ENCODE measurements at places on chromosomes 7 and 10.

DNA sequence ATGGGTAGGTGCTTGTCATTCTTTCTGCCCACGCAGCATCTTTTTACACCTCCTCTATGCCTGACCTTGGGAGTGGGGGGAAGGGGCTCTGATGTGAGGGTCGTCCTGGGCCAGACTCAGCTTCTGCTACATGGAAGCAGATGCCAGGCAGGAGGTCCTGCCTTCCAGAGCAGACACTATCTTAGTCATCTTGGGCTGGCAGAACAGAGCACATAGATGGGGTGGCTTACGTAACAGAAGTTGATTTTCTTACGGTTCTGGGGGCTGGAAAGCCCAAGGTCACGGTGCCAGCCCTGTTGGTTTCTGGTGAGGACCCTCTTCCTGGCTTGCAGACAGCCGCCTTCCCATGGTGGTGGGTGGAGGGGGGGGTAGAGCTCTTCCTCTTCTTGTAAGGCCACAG is 159.0 kb downstream of the PRKAG2 start:
- DNase-seq = no peak

- DNase-seq = no peak
Measured at GRCh38 chr10:108861181-108861754, 1062.0 kb downstream of the XPNPEP1 start.

- DNase-seq = no peak
Measured at GRCh38 chr7:6136475-6136874, 105.3 kb downstream of the ANKRD61 start.

DNA sequence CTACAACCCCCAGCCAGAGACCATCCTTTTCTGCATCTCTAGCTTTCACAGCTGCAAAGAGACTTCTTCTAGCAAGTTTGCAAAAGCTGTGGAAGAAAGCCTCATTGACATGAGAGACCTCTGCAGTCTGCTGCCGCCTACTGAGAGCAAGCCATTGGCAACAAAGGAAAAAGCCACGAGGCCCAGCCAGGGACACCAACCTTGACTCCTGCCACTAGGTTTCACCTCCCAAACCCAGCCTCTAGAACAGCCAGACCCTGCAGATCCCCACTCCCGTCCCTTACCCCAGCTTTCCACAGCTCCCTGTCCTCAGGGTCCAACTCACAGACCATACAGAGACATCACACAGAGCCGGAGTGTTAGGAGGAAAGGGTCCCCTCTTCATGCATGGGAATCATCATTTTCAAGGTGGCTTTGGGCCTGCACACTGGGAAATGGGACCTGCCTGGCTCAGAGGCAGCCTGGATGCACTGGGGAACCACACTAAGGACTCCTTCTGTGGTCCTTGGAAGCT is 14.6 kb upstream of the C10orf53 start:
- no peak for DNase-seq

- DNase-seq = peak; percentile 84
Measured at GRCh38 chr7:155257482-155258225, 40.0 kb upstream of the INSIG1 start.

- DNase-seq = no peak
Measured at GRCh38 chr10:130455111-130455695, 319.0 kb downstream of the GLRX3 start.

- peak; percentile 100 for DNase-seq
Measured at GRCh38 chr7:45973725-45974532, 52.9 kb upstream of the IGFBP3 start.

DNA sequence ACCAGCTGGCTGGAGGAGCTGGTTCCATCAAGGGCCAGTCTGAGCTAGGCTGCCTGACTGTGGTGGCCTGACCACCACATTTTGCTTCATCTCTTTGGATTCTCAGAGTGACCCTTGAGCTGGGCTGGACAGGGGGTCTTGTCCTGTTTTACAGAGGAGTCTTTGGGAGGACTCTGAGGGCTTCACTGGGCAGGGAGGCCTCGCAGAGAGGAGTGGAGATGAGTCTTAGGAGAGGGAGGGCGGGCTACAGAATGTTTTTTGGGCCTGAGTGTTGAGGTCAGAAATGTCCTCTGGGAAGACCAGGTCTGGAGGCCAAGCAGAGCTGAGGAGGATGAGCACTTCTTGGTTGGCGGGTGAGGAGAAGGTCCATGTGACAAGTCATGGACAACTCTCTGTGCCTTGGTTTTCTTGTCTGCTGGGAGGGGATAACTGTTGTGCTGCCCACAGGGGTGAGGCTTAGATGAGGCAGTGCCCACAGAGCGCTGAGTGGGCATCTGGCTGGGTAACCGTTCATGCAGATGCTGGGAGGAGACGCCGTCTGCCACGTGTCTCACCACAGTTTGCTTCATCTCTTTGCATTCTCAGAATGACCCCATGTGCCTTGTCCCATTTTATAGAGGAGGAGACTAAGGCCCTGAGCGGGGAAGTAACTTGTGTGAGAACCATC is 9.4 kb downstream of the TSPAN15 start:
- DNase-seq = no peak

DNA sequence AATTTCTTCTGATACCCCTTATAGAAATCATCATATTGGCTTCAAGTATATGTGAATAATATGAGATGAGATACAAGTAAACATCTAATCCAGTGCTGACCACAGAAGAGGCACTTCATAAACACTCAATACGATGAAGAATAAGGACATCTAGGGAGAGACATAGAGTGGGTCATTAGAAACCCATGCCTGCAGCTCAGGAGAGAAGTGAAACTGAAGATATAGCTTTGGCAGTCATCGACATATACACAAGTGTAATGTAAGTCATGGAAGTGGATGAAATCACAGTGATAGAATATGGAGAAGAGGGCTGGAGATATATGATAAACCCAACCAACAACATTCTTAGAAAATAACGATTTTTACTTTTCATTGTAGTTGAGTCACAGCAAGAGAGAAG is 665.0 kb downstream of the PARD3 start:
- DNase-seq = no peak

GRCh38 chr7:157384301-157384700 is 47.5 kb downstream of the DNAJB6 start:
- DNase-seq = no peak

DNA sequence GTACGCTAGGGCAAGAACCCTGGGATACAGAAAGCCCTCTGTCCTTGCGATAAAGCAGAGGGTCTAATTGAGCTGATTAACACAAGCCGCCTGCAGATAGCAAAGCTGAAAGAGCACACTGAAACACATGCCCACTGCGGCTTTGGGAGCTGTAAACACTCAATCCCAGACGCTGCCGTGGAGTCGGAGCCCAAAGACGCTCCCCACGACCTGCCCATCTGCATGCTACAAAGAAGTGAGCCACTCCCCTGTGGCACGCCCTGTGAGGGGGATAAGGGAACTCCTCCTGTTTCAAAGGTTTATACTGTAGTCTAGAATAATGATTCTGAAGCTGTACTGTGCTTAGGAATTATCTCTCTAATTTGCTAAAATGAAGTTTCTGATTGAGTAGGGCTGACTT is 985.6 kb upstream of the GHITM start:
- peak; percentile 11 for DNase-seq

- peak; percentile 22 for DNase-seq
Measured at GRCh38 chr10:44300666-44301649, 83.9 kb downstream of the CXCL12 start.

GRCh38 chr10:119520283-119520682 is 22.2 kb downstream of the RGS10 start:
- no peak for DNase-seq

DNA sequence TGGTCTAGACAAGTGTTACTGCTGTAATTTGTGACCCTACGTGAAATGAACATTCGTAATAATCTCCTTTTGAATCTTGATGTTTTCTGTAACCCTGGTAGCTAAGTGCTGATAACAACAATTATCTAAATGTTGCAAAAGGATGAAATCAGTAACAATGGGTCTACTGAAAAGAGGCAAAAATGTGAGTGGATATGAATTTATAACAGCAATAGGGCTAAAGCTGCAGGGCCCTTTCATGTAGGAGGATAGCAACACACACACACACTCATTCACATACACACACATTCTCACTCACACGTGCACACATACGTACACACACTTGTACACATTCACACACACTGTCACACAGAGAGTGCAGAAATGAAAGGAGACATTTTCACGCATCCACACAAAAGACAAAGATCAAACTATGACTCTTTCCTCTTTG is 200.8 kb upstream of the NEBL start:
- no peak for DNase-seq

DNA sequence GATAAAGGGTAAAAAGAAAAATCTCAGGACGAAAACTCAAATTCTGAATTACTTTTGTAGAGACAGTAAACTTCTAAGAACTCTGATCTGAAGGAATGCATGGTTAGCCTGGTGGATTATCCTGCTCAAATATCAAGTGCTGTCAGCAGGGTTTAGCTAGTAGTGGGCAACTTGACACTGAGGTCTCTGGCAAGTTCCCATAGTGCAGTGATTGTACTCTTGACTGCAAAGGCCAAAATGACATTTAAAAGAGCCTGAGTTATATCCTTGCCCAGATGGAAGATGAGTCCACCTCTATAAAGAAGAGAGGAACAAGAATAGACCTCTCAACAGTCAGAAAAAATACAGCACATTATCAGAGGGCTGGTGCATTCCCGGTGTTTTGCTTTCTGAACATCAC is 304.5 kb upstream of the IMMP2L start:
- no peak for DNase-seq

GRCh38 chr7:33798686-33799325 is 106.5 kb upstream of the BMPER start:
- no peak for DNase-seq

GRCh38 chr10:79588800-79589199 is 21.9 kb upstream of the SFTPA1 start:
- no peak for DNase-seq

DNA sequence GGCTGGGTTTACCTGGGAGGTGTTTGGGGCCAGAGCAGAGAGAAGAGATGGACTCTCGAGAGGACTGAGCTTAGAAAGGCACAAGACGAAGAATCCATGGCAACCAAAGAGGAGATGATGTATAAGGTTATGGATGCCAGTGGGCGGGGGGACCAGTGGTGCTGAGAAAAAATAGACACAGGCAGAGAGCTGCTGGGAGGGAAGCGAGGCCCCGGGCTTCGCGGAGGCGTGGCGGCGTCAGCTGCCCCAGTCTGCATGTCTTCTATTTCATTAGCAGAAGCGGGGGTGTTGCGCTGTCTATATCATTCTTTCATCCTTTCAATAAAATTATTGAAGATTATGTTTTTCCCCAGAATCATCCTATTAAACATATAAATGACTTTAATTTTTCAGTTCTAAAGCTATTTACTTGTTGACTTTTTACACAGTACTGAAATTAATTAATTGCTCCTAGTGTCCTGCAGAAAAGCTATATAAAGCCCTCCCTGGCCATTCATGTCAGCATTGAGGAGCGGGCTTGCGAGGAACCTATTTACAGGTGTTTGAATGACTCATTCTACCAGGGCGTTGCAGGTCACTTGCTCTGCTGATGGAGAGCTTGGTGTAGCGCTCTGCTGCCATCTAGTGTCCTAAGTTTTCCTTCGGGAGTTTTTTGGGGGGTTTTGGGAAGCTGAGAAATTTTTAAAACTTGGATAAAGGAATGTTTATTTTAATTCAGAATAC is 42.9 kb upstream of the BHLHA15 start:
- DNase-seq = peak; percentile 96

GRCh38 chr10:70175516-70175915 is 5.2 kb upstream of the SAR1A start:
- no peak for DNase-seq

DNA sequence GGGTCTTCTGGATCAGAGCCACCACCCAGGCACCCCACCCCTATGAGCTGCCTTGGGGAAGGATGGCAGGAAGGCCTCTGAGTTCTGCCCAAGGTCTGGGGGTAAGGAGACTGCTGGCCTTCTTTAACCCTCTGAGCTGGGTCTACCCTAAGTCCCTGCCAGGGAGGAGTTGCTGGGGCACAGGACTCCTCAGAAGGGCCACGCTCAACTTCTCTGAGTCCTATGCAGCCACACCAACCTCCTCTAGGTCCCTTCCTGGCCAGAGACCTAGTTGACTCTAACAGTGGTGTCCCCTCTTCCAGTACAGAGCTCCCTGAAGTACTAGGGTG is 2.6 kb upstream of the NEURL1 start:
- no peak for DNase-seq

DNA sequence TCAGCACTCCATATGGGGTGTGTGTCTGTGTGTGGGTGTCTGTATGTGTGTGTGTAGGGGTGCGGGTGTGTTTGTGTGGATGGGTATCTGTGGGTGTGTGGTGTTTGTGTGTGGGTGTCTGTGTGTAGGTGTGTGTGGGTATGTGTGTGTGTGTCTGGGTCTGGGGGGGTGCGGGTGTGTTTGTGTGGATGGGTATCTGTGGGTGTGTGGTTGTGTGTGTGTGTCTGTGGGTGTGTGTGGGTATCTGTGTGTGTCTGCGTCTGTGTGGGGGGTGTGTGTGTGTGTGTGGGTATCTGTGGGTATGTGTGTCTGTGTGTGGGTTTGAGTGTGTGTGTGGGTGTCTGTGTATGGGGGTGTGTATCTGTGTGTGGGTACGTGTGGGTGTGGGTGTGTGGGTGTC is 148.7 kb downstream of the RGS10 start:
- no peak for DNase-seq

DNA sequence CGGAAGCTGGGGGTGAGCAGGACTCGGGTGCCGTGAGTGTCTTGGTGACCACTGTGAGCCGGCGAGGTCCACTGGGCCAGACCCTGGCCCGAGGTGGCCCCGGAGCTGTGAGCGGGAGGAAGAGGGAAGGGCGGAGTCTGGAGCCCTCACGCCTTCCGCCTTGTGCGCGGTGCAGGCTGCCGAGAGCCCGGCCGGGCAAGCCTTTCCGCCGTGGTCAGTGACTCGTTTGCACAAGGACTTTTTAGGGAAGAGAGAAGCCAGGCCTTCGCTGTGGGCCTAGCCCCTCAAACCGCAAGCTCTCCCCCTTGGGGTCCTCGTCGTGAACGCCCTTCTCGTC is 40.9 kb upstream of the ZNF32 start:
- DNase-seq = peak; percentile 10

DNA sequence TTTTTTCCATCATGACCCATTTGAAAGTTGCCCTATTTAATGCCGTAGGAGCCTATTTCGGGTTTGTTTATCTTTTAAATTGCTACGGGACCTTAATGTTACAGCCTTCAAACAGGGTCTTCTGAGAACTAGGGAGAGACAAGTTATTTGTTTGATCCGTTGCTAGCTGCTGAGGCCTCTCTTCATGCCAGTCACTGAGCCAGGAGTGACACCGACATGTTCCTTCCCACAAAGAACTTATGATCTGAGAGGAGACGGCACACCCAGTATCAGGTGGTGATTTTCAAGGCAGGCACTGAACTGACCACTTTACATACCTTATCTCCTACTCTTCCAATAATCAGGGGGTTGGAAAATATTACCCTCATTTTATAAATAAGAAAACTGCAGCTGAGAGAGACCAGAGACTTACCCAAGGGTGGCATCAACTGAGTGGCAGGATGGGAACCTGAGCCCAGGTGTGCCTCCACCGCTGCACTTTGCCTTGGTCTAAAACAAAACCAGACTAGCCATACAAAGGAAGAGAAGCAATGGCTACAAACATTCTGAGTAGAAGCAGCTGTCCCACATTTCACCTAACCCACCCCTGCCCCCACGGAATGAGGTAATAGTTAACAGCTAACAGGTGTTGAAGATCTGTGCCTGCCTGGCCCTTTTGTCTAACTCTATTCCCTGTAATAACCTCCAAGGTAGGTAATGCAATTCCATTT is 40.5 kb downstream of the PPP1R3C start:
- DNase-seq = no peak
